Cortex of kidney (tissue), 1 donor: ENCODE measurements at places on chromosomes 2 and 18.

DNA sequence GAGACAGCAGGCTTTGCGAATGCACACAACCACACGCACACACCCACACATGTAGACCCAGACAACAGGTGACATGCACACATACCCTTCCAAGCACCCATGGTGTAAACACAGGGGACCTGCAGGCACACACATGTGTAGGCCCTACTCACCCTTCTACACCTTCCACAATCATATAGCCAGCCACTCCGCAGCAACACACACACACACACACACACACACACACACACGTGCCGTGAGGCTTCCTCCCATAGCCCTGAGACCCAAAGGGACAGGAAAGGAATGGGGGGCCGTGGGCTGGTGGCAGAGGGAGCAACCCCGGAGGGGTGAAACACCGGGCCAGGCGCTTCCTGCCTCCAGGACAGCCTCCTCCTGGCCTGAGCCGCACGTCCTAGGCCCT, 37.4 kb downstream of the BIN1 start:
- no peak for DNase-seq

- DNase-seq, result no peak
Observed at GRCh38 chr2:69305166-69305565, 81.9 kb downstream of the GFPT1 start.

DNA sequence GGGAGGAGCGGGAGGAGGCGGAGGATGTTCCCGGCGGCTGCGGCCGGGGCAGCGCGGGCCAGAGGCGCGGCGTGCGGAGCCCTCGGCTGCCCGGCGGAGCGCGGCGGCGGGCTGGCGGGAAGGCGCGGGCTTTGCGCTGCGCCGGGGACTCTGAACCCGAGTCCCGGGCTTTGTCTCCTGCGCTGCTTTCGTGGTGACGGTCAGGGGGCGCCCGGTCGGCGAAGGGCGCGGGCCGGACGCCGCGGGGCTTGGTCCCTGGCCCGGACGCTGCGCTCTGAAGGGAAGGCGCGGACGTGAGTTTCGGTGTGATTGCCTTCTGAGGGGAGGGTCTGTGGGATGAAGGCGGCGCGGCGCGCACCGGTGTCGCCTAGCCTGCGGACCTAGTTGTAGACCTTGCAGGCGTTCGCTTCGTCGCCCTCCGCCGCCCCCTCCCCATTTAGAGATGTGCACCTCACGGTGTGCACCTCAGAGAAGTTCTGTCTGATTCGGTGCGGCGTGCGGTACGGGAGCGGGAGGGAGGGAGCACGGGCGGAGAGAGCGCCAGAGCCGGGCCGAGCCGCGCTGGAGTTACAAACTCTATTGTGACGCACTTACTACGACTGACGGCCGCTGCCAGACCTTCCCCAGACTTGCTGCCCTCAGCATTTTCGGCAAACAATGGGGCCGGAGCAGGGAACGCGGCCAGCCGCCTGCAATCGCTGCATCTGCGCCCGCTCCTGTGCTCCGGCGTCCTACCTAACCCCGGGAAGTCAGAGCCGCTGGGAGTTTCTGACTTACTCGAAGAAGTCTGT, 2.1 kb downstream of the BCL2L11 start:
- DNase-seq, result no peak

DNA sequence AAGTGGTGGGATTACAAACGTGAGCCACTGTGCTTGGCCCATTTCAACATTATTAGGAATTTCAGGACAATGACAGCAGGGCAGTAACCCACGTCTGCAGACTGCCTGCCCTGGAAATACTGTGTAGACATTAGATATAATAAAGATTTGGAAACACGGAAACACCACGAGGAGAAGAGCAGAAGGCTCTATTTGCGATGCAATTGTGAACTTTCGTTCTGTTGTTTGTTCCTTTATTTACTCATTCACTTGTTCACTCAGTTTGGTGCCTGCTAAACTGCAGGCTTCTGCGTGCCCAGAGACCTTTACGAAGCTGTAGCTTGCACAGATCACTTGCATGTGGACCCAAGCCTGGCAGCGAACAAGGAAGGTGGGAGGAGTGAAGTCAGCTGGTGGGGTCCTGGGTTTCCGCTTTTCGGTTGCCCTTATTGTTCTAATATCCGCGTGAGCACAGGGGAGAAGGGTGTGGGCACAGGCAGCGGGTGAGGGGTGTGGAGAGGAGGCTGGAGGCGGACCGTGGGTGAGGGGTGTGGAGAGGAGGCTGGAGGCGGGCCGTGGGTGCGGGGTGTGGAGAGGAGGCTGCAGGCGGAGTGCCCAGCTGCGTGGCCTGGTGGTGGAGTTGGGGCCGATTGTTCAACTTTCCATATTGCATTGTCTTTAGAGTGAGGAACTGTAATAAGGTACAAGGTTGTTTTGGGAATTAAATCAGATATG, 3.4 kb downstream of the COLEC11 start:
- no peak for DNase-seq

DNA sequence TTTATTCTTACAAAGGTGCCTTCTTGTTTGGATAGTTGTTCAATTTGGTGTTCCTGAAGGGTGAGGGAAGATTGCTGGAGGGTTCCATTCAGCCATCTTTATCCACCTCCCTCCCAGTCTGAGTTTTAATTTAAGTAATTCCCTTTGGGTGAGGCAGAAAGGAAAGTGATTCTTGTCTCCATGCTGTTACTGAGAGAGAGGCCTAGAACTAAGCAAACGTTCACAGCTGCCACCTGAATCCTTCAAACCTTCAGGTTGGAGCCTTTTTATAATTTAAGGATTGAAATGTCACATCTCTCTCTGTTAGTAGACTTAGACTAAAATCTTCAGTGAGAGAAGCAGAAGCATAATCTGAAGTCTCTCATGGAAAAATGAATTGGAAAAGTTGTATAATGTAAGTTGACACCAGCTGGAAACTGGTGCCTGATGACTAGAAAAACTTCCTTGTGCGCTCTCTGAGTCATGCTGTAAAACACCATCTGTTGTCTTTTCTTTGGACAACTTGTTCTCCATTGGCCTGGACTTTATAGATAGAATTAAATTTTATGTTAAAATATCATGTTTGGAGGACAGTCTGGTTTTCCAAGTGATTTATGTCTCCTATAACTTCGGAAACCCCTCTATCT, 14.6 kb downstream of the STRADB start:
- no peak for DNase-seq
